ENCODE measurements at places on chromosomes 2 and 18.
A peak's percentile ranks its signal among the peaks of the same experiment; 100 is the strongest.

- no peak for DNase-seq
These were observed 51.3 kb downstream of the ANKMY1 start for GRCh38 chr2:240506406-240507059.

- no peak for DNase-seq
These were observed 8.6 kb downstream of the ITGA4 start for GRCh38 chr2:181465676-181466375.

DNA sequence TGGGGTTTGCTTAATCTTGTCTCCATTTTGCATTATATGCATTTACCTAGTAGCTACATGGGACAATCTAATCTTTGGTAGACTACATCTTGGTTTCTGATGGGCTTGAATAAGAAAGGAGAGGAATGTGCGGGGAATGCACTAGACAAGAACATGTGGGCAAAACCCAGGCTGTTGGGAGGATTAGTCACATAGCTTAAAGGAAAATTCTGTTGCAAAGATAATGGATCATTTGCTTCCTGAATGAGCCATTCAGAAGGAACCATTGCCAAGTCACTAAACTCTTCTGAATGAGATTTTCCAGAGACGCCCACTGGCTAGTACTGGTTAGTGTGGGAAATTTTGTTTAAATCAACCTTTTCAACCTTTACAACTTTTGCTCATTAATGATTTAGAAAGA is 84.8 kb downstream of the OSBPL6 start:
- DNase-seq: peak; percentile 25

DNA sequence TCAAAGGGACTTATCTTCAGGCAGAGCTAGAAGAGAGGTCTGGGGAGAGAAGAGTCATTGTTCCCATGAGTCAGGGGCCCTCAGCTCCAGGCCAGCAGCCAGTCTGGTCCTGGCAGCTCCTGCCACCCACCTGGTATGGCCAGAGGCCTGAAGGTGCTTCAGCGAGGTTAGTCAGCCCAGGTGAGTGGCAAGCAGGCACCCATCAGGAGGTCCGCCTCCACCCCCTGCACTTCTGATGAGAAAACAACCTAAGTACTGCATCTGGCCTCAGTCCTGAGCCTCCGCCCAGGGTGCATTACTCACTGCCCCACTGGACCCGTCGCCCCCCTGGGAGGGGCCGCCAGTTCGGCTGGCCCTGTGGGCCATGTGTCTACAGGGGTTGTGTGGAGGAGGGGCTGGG is 130.2 kb downstream of the INHBB start:
- no peak for DNase-seq

- no peak for DNase-seq
These were observed 59.4 kb downstream of the OSR1 start for GRCh38 chr2:19299032-19299431.

GRCh38 chr2:238176613-238177012 is 17.8 kb downstream of the ERFE start:
- DNase-seq: no peak

GRCh38 chr18:21991081-21991534 is 178.3 kb upstream of the GATA6 start:
- DNase-seq: no peak

DNA sequence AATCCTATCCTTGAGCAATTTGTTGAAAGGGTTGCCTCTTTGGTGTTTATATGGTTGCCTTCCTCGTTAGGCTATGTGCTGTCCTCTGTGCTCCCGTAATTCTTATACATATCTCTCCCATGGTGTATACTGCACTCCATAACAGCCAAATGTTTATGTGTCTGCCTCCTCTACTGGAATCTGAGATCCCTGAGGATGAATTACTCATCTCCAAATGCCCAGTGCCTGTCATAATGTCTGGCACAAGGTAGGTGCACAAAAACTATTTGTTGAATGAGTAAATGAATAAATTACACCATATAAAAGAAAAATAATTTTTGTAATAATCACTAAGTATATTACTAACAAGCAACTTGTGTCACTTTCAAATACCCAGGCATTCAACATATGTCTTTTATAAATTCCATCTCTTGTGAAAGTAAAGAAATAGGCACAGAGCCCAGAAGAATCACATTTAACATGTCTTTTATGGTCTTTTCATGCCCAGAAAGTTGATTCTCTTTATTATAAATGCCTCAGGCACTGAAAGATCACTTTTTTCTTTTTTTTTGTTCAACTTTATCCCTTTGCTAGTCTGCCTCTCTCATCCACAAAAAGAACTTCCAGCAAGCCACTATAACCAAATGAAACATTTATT is 164.9 kb downstream of the CCDC148 start:
- DNase-seq: no peak

DNA sequence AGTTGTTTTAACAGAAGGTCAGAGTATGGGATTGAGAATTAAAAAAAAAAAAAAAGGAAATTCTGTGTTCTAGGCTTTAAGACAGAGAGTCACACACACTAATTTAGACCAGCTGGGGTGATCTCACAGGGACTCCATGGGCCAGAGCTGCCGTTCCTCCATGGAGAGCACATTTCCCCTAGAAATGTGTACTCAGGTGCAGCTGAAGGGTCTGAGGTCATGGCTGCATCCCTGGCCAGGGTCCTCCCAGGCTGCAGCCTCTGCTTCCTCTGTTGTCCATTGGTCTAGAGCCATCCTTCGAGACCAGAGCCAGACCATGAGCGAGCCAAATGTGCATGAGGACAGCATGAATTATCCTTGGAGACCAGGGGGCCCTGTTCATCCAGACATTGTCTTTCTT is 190.1 kb upstream of the TNP1 start:
- no peak for DNase-seq

DNA sequence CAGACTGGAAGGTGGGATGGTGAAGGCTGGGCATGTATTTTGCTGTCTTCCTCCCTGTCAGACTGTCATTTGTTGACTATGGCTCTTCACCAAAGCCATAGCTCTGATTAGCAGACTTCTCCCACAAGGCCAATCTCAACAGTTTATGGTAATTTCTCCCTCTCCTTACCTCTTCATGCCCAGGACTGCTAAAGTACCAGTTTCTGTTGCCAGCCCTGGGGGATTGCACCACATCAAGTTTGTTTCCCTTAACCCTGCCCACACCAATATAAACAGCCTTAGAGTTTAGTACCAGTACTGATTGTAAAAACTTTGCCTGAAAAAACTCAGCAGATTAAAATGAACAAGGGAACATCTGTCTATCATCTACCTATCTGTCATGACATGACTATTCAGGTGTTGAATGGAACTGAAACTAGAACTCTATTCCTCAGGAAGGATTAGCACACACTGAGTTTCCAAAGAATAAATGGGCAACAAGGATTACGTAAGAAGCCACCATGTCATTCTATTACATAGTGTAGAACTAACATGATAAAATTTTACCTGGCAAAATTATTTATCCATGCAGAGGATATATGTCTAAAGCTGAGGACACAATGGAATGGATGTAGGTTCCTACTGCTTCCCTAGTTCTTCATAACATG is 13.7 kb downstream of the FEZ2 start:
- DNase-seq: no peak

- DNase-seq: no peak
These were observed 51.9 kb upstream of the SLC38A11 start for GRCh38 chr2:165007161-165007744.

- DNase-seq: no peak
These were observed 19.2 kb downstream of the ATP6V1B1 start for GRCh38 chr2:70954886-70955285.

GRCh38 chr2:201248288-201248844 is 12.0 kb upstream of the CASP8 start:
- DNase-seq: no peak

GRCh38 chr2:50957896-50958295 is 74.0 kb downstream of the NRXN1 start:
- no peak for DNase-seq

GRCh38 chr2:78439122-78439521 is 586.4 kb upstream of the REG3G start:
- DNase-seq: no peak

- DNase-seq: peak; percentile 3
These were observed 148.3 kb upstream of the KLHL14 start for GRCh38 chr18:32920796-32921787.

DNA sequence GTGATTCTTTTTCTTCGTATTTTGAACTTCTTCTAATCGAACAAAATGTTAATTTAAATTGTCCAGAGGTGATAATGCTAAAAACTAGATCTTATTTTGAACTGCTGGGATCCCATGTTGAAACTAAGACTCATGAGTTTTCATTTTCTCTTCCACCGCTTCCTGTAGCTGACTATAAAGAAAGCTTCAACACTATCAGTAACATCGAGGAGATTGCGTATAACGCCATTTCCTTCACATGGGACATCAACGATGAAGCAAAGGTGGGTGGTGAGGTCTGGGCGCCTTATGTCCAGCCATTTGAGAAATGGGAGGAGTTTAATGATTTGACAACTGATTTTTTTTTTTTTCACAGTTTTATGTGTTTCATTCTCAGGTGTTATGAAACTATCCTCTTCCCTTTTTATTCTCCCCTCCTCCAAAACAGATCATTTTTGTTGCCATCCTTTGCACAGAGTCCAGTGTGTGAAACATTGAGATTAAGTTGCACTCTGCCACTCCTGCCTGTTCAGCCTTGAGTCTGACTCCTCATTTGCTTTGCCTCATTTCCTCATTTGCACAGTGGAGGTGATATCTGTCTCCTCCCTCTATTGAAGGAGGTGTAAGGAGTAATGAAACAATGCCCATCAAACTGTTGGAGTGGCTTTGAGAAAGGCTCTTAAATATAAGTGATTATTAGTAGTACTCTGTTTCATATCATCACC is 13.8 kb downstream of the GRHL1 start:
- no peak for DNase-seq

GRCh38 chr2:197372592-197372991 is 62.0 kb upstream of the ANKRD44 start:
- no peak for DNase-seq

GRCh38 chr2:55033076-55033742 is 17.0 kb downstream of the RTN4 start:
- no peak for DNase-seq

DNA sequence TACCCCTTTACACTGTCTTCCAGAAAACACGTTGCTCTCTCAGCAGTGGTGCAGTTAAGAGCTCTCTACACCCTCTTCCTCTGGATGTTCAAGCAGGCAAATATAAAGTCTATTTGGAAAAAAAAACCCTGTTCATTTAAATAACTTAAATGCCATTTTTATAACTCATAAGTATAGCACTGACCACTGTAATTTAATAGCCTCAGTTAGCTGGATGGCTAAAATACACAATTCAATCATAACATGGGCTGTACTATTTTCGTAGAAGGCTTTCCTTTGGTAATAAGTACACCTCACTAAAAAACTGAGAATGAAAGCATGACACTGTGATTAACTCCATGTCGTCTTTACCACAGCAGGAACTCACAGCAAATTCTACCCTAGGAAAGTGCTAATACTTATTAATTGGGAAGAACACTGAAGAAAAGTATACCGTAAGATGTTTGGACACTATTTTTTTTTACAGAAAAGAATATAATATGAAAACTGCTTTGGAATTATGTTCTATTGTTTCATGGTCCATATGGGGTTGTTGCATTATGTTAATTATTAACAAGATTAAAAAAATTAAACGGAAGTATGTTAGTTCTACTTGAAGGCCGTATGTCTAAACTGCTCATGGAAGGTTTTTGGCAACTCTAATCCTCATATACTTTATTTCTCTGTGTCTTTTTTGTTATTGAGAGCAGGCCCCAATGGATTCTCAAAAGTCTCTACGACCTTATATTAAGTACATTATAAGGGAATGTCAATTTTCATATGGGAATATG is 269.1 kb downstream of the ZNF385B start:
- no peak for DNase-seq

GRCh38 chr2:171383134-171383533 is 50.7 kb downstream of the METTL8 start:
- no peak for DNase-seq

DNA sequence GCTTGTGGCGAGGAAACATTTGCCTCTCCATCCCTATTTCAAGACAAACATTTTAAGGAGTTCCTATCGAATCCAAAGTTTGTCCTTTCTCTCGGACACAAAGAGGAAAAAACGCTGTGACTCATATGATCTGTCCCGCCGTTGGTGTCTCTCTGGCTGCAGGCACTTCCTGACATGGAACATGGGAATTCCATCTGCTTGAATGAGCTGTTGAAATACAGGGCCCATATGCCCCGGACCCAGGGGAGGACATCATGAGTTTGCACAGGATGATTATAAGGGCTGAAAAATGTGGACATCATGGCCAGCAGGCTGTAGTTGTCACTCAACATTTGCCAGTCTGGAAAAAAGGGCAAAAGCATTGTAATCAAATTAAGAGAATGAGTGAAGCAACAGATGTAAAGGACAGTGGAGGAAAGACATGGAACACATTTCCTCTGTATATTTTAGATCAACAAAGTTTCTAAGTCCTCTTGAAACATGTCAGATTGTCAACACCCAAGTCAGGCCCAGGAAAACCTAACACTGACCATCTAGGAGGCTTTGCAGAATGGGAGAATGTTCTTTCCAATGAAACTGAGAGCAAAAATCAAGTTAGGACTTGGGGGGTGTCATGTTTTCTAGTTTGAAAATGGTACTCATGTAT is 103.2 kb upstream of the SMIM21 start:
- DNase-seq: no peak

- no peak for DNase-seq
These were observed 43.6 kb upstream of the INHBB start for GRCh38 chr2:120302301-120302700.

Data from H54 (cell line).